ENCODE measurements at places on chromosomes 11 and 22.

- DNase-seq = no peak
These were observed 3.0 kb downstream of the TMEM80 start for GRCh38 chr11:698493-699115.

GRCh38 chr11:68020575-68020974 lies 9.9 kb upstream of the NDUFS8 start:
- DNase-seq = no peak

DNA sequence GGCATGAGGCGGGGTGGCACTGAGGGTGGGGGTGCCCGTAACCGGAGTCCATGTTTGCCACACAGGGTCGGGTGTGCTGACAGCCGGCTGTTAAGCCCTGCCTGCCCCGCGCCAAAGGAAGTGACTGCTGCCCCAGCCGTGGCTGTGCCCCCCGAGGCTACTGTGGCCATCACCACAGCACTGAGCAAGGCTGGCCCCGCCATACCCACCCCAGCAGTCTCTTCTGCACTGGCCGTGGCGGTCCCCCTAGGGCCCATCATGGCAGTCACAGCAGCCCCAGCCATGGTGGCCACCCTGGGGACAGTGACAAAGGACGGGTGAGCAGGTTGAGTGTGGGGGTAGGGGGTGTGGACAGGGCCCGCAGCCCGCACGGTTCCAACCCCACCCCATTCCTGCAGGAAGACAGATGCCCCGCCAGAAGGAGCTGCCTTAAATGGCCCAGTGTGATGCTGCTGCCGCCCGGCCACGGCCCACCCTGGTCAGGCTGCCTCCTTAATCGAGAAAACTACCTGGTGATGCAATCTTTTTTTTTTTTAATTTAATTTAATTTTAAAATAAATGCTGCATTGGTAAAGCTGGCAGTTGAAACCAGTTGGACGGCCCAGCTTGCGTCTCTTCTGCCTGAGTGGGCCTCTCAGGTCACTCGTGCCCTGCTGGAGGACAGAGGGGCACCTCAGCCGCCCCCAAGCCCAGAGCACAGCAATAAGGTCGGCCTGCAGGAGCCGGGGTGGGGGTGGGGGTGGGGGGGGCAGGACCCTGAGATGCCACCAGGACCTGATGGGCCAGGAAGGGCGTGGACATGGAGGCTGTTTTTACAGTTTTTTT lies 30.8 kb downstream of the SBF1 start:
- DNase-seq = no peak

GRCh38 chr11:116936754-116937446 lies 99.5 kb upstream of the APOA1 start:
- no peak for DNase-seq

DNA sequence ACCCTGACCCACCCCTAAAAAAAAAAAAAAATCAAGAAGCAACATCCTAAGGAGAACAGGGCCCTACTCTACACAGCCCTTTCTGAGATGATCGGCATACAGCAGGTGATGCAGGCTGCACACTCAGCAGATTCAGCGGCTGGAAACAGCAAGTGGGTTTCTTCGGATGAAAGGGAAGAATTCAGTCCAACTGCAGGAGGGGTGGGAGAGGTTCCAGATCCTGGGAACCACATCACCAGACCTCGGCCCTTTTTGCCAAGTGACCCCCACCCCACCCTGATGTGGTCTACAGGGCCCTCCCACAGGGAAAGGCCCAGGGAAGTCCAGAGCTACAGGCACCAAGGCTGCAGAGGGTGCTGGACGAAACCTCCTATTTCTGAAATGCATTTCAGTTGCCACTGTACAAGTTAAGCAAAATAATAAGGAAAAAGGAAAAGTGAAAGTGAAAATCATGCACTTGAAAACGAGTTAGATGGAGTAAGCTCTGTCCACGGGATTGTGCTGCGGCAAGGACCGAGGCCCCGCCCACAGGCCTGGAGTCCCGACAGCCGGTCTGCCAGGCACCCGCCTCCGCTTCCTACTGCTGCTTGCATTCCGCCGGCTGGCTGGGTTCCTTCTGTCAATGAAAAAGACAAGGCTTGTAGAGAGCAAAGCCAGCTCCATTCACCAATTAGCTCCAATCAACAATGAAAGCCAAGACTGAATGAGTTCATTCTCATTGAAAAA lies 16.0 kb upstream of the PHLDA2 start:
- DNase-seq = no peak

DNA sequence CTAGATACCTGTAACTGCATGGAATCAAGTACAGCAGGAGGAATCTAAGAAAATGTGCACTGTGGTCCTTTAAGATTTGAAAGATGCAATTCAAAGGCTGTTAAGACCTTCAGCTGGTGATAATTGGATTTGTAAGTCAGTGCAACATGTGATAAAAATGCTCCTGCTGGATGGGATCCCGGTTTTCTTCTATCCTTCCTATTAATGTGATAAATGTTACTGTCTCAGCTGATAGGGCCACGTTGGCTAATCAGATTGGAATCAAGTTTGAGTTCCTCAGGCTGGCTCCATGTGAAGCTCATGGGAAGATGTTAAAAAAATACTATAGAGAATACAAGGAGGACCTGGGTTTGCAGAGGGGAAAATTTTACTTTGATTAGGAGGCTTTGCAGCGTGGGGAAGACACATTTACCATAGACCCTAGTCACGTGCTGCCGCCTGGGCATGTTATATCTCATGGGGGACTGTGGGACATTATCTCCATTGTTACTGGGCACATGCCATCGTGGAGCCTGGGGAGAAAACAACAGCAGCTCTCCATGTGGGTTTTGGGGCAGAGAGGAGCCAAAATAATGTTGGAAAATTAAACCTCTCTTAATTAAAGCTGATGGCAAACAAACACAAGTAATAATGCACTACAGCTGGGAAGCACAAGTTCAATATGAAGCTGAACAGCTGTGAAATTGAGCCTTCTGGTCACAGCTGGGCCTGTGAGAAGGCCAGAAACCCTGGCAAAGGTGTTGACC lies 652.5 kb downstream of the NTM start:
- DNase-seq = no peak

All from stimulated activated CD4-positive, alpha-beta T cell treated with anti-CD3 and anti-CD28 coated beads, Interleukin-1b, Interleukin-23, amount 100 ng/mL, for 24 hours (primary cell).